Adipocyte (in vitro differentiated cells): ENCODE measurements at places on chromosomes 6 and 20.

DNA sequence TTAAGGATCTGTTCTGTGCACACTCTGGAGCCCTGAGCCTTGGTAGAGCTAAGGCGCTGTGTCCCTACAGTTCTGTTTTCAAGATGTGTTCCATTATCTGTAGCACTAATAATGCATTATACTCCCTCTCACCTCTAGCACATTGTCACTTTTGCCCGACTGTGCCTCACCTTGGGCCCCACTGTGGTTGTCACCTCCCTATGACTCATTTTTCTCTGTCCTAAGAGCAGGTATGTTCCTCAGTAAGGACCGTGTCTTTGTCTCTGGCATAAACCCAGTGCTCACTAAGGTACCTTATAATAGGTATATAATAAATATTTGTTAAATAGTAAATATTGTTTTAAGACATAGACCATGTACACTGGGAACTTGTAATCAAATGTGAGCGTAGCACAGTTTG, 942.5 kb upstream of the CITED2 start:
- DNase-seq, result no peak

DNA sequence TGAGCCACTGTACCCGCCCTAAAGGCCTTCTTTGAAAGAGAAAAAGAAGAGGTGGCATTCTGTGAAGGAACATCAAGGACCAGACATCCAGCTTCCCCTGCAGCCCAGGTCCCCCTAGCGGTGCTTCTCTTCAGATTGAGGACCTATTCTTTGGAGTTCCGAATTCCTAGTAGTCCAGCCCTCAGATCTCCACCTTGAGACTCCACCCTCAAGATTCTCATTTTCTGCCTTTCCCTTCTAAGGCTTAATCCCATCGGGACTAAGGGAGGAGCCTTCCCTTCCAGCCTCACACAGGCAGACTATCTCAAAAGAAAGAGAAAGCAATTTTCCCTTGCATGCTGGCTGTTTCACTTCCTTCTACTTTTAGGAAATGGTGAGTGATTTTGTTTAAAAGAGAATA, 32.5 kb downstream of the MUC22 start:
- peak; percentile 86 for DNase-seq

GRCh38 chr20:58040447-58041290, 187.8 kb downstream of the ANKRD60 start:
- no peak for DNase-seq

- DNase-seq, result no peak
These were observed 6.2 kb upstream of the COL12A1 start for GRCh38 chr6:75211920-75212590.

DNA sequence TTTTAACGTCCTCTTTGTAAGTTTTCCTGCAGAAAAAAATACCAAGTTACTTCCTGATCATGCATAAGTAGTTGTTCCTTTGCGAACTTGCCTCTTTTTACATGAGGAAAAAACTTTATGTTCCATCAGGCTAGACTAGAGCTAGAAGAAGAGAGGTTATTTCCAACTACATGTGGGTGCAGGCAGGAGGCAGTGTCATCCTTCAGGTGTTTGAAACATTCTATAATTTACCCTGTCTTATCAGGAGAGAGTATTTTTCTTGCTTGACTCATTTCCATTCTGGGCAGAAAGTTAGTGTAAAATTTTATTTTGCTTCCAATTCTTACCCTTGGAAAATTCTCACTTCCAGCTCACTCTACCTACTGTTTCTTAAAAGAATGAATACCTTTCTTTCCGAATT, 28.5 kb upstream of the EPHA7 start:
- no peak for DNase-seq

- no peak for DNase-seq
These were observed 197.1 kb upstream of the RIN2 start for GRCh38 chr20:19560881-19561480.

DNA sequence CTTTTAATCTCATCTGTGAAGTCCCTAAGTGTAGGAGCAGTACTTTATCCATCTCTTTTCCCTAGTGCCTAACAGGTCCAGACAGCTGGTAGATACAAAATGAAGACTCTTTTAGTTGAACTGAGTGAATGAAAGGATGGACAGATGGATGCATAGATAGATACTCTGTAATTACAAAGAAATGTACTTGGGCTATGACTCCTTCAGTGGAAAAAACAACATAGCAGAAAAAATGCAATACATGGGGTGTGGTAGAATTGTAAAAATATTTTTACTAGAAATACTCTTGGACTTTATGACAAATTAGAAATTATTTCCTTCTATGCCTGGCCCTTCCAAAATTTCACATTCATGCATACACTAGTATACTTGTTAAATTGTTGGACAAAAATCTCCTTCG, 29.3 kb downstream of the KCNQ5 start:
- DNase-seq, result peak; percentile 63

GRCh38 chr20:56212091-56212490, 36.4 kb upstream of the MC3R start:
- DNase-seq, result no peak

GRCh38 chr6:25866011-25866410, 8.0 kb downstream of the SLC17A3 start:
- DNase-seq, result no peak

DNA sequence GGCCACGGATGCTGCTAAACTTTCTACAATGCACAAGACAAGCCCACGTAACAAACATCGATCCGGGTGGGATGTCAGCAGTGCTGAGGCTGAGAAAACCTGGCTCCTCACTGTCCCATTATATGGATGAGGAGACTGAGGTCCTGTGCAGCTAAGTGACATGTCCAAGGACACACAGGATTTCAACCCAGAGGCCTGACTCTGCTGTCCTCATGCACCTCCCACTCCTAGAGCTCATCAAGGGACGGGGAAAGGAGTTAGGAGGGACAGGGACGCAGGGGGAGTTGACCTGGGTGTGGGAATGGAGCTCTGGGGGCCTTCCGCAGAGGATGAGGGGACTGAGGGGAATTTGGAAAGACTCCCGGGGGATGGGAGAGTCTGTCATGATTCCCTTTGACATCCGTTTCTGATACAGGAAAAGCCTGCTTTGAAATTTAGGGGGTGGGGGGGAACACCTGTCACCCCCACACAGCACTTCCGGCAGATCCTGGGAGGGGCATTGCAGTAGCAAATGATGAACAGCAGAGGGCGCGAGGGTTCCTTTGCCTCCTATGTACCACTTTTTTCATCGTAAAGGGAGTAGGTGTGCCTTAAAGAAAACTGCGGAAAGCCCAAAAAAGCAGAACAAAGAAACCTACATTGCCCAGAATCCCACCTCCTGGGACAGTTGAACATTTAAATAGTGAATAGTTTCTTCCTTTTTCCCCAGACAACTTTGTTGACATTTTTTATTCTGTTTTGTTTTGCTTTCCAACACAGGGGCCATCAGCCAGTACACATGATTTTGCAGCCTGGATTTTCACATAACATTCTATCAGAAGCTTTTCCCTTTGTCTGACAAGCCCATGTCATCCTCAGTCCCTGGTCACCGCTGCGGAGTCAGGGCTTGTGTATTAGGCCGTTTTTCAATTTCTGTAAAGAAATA, 48.6 kb downstream of the SLC2A10 start:
- peak; percentile 81 for DNase-seq
